SJSA1 (cell line): ENCODE measurements at places on chromosomes 16 and 17. TPM values are rescaled to one million over a fixed set of nuclear protein-coding genes. Genes with fewer than 3 reads are reported as not detected.

- no peak for DNase-seq
Measured at GRCh38 chr16:73034374-73034773, 13.6 kb downstream of the ZFHX3 start.

DNA sequence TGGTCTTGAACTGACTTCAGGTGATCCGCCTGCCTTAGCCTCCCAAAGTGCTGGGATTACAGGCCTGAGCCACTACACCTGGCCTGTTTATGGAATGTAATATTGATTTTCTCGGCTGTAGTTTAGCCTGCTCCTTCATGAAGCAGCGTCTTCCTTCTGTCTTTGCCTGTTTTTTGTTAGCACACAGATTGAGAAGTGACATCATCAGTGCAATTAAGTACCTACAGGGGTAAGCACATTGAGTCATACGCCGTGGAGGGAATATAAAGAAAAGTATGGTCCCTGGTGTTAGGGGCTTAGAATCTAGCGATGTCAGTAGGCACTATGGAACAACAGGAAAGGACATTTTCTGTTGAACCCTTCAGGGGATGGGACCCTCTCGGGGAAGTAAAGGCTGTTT is 48.7 kb upstream of the SEC14L1 start:
- no peak for DNase-seq

- DNase-seq, result no peak
Measured at GRCh38 chr16:52578007-52578828, 31.3 kb upstream of the TOX3 start.

DNA sequence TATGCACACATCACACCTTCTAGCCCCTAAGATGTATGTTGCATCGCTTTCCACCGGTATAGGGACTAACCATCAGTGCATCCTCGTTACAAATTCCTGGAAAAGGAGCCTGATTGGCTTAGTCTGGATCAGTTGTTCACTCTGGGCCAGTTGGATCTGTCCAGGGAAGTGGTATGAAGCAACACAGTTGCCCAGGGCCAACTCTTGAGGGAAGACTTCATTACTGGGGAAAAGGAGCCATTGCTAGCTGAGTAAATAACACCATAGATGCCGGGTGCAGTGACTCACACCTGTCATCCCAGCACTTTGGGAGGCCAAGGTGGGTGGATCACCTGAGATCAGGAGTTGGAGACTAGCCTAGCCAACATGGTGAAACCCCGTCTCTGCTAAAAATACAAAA is 275.2 kb upstream of the RBFOX1 start:
- DNase-seq, result no peak

DNA sequence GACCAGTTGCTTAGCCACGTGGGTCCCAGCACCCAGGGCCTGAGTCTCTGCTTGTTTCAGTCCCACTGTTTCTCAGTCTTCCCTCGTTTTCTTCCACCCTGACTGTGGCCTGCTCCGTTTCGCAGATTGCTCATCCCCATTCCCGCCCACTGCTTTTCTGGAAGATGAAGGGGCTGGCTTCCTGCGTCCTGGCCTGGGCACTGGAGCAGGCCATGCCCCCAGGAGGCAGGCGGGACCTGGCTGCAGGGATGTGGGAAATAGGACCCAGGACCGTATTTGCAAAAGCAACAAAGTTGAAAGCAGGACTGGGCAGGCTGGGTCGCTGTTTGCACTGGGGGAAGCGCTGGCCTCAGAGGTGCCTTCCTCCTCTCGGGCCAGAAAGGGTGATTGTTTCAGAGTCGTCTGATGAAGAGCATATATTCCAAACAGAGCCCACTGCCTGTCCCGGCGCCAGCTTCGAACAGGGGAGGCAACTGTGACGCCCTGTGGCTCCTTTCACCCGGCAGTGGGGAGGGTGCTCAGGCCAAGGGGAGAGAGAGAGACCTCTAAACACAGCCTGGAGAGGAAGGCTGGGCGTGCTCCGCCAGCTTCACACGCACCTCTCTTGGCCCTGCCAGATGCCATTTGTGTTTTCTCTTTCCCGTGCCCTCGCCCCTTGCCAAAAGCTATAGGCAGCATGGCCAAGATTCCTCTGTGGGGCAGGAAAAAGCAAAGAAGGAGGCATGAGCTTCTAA is 108.6 kb downstream of the CMIP start:
- no peak for DNase-seq

- DNase-seq, result no peak
Measured at GRCh38 chr16:49835161-49835777, 20.6 kb downstream of the ZNF423 start.

DNA sequence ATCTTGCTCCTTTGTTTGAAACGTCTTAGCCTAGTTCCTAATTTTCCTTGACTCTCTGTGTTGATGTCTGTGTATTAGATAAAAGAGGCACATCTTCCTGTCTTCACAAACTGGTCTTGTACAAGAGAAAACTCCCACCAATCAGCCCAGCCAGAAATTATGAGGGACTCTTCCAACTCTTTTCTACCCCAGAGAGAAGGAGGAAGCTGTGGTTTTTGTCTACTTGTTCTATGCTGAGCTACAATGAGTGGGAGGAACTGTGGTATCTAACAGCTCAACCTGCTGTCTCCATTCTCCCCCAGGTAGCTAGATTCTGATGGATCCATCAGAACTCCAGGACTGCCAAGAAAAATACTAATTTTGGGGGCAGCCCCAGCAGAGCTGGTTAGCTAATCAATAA is 392.5 kb downstream of the HS3ST3B1 start:
- DNase-seq, result no peak

DNA sequence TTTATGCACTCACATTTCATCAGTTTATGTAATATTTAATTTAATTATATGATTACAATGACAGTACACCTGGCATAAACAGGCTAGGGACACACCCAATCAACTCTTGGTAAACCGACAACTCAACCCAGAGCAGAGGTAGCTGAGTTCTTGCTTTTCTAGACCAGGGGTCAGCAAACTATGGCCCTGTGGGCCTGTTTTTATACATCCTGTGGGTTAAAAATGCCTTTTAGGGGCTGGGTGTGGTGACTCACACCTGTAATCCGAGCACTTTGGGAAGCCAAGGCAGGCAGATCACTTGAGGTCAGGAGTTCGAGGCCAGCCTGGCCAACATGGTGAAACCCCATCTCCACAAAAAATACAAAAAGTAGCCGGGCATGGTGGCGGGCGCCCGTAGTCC is 99.2 kb upstream of the TMEM97 start:
- no peak for DNase-seq

- peak; percentile 24 for DNase-seq
Measured at GRCh38 chr17:28471531-28472342, 1.7 kb upstream of the SLC13A2 start.

DNA sequence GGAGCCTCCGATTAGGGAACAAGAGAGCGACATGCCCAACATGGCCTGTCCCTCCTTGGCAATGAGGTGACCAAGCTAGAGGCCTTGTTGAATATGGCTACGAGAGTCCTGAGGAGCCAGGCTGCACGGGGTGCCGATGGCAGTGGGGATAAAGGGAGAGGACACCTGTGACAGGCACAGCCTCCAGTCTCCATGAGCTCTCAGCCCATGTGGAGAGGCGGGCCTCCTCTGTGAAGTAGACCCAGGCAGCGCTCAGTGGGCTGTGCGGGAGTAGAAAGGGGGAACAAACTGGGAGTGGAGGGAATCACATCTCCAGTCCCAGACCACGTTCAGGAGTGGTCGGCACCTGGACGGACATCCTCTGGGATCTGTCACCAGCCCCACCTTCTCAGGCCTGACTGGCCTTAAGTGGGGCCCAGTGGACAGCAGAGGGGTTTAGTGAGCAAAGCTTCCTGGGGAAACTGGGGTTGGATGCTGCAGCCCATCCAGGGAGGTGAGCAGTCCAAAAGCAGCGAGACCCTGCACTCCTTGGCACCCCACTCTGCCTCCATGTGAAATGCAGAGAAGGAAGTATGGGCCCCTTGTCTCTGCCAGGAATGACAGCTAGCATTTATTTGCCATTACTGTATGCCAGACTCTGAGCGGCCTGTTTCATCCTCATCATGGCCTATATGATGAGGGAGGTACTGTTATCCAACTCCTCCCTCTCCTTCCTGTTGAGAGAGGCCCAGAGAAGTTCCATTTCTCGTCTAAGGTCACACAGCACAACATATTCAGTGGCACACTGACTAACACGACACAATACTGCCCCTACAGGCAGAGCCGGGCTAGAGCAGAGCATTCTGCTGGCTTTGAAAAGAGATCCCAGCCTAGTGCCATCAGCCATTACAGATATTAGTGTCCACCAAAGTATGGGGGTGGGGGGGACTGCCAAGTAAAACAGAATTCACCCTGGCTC is 4.5 kb upstream of the TMEM92 start:
- peak; percentile 89 for DNase-seq

GRCh38 chr17:62101090-62101489 is 36.0 kb upstream of the MED13 start:
- DNase-seq, result no peak

DNA sequence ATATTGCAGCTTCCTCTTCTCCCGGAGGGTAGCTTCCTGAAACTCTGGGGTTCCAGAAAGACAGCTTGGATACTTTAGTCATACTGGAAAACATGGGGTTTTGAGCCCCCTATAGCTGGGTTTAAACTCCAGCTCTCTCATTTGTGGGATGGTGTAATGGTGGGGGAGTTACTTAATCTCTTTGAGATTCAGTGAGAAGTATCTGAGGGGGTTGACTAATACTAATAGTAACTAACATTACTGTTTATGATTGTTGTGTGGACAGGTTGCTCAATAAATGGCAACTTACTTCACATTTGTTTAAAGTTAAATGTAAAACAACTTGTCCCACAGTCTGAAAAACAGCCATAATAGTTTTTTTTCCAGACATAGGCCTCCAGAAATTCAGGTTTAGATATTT is 5.1 kb upstream of the SUZ12 start:
- DNase-seq, result no peak

DPEP3 gene
- not detected in 2 replicates for total RNA-seq

GPR142 gene
- not detected in 2 replicates for total RNA-seq

COPRS gene
- total RNA-seq, result 119 and 197 TPM in 2 replicates

KRTAP2-1 gene
- not detected in 2 replicates for total RNA-seq

TBC1D3K gene
- not detected in 2 replicates for total RNA-seq

PRR15L gene
- total RNA-seq, result not detected in 2 replicates
